ENCODE measurements at places on chromosomes 7 and 10.

GRCh38 chr7:497346-497745 is 22.3 kb downstream of the PDGFA start:
- DNase-seq: no peak

DNA sequence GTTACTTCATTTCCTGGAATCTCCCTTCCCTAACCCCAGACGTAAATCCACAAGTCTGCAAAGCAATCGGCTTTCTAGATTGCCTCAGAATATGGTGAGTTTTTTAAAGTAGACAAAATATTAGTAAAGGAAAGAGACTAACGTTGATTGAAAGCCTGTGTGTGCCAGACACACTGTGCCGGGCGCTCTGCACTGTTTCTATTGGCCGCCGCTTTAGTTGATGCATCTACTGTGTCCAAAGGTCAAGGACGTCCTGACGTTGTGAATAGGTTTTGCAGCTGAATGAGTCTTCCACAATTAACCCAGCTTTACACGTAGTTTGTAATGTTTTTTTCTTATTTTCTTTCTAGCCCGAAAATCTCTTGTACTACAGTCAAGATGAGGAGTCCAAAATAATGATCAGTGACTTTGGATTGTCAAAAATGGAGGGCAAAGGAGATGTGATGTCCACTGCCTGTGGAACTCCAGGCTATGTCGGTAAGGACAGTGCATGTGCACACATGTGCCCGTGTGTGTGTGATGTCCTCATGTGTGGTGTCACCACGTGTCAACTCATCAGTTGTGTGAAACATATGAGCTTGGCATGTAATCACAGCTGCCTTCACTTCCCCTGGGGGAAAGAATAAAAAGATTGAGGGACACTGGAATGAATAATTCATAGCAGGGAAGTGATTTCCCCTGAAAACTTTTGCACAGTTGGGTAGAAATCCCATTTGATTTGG is 232.0 kb downstream of the CCDC3 start:
- DNase-seq: no peak

DNA sequence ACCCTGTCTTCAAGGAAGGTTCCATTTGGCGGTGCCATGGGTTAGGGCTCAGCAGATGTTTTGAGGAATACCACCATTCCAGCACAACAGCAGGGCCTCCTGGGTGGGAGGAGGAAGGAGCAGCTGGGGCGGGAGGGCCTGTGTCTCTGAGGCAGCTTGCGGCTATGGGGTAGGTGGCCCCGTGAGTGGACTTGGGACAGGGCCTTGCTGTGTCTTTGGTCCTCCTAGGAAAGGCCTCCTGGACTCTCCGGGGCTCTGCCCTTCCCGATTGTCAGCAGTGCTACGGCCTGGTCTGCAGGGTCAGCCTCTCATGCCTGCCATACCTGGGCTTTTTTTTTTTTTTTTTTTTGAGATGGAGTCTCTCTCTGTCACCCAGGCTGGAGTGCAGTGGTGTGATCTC is 96.7 kb downstream of the PAXIP1 start:
- no peak for DNase-seq

DNA sequence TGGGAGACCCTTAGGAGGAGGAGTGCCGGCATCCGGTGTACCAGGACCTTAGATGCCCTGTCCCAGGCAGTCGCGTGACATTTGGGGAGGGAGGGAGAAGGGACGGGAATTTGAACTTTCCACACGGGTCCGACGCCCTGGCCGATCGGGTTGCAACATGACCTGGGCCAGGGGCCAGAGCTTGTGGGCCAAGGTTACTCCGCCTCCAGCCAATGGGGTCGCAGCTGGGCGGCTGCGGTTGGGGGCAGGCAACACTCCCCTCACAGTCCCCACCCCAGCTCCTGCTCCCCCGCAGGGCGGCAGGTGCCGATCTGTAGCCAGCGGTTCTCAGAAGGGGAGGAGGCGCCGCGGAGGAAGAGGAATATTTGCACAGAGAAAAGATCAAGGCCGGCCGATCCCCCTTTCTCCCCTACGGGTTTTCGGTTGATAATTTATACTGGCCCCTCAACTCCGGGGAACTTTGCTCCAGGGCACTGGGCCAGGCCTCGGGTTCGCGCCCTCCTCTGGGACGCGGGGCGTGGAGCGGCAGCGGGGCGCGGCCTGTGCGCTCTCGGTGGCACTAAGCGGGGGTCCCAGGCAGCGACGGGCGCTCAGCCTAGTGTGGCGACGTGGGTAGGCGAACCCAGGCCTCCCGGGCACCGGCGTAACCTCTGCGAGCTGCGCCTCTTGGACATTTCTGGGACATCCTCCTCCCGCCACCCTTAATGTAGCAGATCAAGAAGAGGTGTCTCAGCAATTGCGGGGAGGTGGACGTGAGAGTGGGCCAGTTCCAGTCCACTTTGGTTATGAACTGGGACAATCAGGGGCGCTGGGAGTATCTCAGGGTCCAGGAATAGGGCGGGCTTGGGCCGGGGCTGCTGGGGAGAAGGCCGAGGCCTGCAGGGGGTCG is 1.2 kb downstream of the MLXIPL start:
- no peak for DNase-seq

DNA sequence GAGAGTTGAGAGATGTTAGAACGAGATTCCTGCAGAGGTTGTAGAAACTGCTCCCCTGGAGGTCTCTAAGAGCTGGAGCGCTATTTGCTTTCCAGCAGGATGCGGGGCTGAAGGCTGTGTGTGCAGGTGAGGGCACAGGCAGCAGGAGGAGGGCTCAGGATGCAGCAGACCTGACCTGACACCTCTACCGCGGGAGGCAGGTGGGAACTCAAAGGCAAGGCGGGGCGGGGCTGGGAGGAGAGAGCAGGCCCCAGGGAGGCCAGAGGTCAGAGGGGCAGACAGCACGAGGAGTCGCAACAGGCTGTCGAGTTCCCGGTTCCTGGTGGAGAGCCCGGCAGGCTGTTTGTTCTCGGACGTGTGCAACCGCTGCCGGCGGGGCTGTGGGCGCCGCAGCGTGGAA is 7.9 kb upstream of the CRTAC1 start:
- no peak for DNase-seq

DNA sequence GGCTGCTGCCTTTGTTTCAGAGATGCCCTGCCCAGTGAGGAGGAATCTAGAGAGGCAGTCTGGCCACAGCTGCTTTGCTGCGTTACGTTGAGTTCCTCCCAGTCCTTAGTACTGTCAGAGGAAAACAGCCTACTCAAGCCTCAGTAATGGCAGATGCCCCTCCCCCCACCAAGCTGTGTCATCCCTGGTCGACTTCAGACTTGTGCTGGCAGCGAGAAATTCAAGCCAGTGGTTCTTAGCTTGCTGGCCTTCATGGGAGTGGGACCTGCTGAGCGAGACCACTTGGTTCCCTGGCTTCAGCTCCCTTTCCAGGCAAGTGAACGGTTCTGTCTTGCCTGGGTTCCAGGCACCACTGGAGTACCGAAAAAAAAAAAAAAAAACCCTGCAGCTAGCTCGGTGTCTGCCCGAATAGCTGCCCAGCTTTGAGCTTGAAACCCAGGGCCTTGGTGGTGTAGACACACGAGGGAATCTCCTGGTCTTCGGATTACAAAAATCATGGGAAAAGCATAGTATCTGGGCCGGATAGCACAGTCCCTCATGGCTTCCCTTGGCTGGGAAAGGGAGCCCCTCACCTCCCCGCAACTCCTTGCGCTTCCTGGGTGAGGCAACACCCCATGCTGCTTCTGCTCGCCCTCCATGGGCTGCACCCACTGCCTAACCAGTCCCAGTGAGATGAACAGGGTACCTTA is 9.1 kb downstream of the SDHAF3 start:
- peak; percentile 31 for DNase-seq

DNA sequence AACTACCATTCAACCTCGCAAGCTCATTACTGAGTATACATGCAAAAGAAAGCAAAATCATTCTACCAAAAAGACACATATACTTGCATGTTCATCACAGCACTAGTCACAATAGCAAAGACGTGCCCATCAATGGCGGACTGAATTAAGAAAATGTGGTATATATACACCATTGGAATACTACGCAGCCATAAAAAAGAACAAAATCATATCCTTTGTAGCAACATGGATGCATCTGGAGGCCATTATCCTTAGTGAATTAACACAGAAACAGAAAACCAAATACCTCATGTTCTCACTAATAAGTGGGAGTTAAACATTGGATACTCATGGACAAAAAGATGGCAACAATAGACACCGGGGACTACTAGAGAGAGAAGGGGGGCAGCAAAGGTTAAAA is 6.4 kb downstream of the TRDMT1 start:
- no peak for DNase-seq

DNA sequence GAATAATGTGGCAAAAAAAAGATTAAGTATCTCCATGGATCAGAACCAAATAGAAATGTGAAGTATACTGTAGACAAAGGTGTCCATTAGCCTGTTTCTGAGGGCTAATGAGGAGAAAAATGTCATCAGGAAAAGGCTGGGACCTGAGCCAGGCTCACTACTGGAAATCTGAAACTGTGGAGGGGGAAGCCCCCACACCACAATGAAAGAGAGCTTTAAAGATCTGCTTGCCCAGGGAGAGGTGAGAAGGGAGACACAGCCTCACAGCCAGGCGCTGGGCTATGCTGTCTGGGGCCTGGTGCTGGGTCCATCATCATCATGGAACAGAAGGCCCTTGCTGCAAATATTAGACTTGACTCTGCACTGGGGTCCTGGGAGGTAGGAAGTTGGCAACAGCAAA is 90.4 kb downstream of the OSBPL3 start:
- no peak for DNase-seq

GRCh38 chr10:29751684-29752083 is 116.9 kb upstream of the SVIL start:
- no peak for DNase-seq

- DNase-seq: peak; percentile 32
Observed at GRCh38 chr7:99997545-99998137, 17.8 kb upstream of the ZKSCAN1 start.

- no peak for DNase-seq
Observed at GRCh38 chr10:102465466-102465865, 14.1 kb upstream of the C10orf95 start.

DNA sequence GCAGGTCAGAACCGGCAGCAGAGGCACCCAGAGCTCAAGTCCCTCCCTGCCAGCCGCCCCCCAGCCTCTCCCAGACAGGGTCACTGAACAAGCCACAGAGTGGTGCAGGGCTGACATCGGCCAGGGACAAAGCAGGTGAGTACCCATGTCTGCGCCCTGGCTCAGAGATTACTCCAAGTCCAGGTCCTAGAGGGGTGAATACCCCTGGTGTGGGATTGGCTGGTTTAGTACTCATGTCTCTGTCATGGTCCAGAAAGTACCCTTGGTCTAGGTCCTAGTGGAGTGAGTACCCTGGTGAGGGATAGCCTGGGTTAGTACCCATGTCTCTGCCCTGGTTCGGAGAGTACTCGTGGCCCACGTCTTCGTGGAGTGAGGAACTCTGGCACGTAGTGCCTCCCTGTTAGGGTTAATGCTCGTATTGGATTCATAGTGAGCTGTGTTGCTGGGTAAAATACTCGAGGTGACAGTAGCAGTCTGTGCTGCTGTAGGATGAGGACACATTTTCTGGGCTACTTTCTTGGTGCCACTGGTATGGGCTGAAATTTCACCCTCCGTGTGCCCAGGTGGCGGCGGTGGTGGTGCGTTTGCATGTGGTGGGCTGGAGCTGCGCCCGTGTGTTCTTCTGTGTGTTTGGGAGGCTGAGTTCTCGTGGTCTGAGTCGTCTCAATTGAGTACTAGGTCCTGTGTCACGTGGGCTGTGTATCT is 25.5 kb upstream of the KNDC1 start:
- no peak for DNase-seq

DNA sequence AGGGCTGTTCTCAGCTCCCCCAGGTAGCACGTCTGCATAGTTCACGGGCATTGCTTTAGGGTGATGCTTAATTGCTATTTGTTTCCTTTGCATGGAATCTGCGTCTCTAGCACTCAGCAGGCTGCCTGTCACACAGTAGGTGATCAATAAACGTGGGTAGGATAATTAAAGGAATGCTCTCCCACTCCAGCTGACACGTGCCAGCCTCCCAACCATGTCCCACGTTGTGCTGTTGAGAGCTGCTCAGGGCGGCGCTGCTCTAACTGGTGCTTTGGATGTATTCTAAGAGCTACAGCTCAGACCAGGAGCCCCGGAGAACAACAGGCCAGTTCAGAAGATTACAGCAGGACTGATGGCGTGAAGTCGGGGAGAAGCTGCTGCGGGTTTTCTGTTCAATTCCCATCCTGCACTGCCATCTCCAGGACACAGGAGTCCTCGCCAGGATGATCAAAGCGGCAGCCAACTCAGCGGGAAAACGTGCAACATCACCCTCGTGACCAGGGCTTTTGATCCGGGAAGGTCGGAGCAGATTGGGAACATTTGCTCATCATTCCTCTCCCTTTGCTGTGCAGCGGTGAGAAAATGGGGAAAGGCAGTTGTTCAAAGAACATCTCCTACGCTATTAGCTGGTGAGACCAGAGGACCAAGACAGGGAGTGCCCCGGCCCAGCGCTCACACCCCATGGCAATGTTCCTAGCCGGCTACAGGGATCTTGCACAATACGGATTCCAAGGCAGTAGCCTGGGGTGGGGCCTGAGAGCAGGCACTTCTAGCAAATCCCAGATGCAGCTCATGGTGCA is 50.5 kb upstream of the FOXK1 start:
- DNase-seq: peak; percentile 95

GRCh38 chr7:115707258-115708012 is 323.1 kb downstream of the TFEC start:
- DNase-seq: peak; percentile 3

GRCh38 chr7:70014472-70015177 is 416.4 kb downstream of the AUTS2 start:
- DNase-seq: no peak

- peak; percentile 100 for DNase-seq
Observed at GRCh38 chr10:72334825-72335393, 19.8 kb downstream of the DNAJB12 start.

- peak; percentile 1 for DNase-seq
Observed at GRCh38 chr10:133039107-133039802, 48.5 kb upstream of the ADGRA1 start.

DNA sequence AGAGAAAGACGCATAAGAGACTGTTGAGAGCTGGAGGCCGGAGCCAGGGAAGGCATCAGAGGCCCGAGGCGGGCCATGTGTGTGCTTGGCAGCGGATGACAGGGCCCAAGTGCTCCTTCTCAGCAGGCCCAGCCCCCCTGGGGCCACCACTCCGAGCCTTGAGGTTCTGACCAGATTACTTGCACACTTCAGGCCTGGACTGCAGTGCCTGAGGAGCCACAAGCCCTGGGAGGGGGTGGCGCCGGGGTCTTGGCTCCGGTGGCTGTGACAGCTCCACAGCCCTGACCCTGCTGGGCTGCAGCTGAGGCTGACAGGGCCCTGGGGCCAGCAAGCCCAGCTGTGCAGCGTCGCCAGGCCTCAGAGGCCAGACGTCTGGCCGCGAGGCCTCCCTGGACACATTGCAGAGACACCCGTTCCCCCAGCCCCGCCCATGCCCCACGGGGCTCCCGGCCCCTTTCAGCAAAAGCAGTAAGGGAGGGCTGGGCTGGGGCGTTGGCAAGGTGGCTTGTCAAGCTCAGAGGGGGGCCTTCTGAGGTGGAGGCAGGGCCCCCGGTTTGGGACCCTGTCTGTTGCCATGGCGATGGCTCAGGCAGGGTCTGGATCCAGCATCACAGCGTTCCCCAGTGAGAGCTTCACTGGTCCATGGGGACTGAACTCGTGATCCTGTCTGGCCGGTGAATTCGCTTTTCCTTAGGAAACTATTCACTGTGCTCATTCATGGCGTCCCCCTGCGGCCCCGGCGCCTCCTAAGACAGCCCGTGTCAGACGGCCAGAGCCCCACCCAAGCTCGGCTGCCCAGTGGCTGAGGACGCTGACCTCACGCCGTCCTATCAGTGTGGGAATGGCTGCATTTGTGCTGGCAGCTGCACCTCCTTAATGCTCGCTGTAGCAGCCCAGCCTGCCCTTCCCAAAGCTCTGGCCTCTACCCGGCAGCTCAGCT is 5.7 kb downstream of the ELN start:
- DNase-seq: no peak

Data from iris pigment epithelial cell (primary cell).